AG10803 (cell line): ENCODE measurements at places on chromosomes 12 and 14.

GRCh38 chr12:103930787-103931735, 851 bp downstream of the HSP90B1 start:
- DNase-seq, result peak; percentile 40

DNA sequence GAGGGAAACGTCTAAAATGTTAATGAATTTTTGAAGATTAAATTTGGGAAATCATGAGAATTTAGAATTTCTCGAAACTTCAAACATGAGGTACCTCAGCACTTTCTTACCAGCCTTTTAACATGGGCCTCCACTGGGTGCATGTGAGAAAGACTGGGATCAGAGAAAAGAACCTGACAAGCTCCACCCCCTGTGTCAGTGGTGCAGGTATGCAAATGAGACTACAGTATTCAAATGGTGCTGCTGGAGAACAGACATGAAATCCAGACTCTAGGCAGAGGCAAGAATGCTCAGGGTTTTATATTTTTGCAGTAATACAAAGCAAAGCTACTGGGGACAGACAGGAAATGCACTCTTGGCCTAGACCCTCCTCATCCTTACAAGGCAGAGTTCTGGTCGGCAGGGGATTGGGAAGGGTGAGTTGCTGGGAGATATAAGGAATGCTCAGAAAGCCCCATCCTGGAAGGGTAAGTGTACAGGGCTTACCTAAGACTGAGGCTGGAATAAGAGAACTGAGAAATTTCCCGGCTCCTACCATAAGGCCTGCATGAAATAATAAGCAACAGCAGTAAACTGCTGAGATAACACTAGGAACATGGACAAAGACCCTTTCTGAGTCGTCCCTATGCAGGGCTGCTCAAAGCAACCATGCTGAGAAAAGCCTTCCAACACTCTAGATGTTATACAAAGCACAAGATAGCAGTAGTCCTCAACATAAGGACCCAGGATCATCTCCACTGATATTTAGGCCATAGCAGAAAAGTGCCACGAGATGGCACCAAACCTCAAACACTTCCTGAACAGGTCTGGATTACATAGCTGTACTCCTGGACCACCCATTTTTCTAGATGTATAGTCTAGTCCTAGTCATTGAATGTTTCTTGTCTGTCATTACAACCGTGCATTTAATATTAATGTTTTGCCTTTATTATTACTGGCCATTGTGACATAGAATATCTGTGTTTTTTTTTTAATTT, 260.8 kb downstream of the RASSF9 start:
- peak; percentile 60 for DNase-seq

GRCh38 chr14:22159957-22160356, 429.1 kb downstream of the DAD1 start:
- DNase-seq, result no peak

- peak; percentile 33 for DNase-seq
Observed at GRCh38 chr14:91883753-91884152, 16.4 kb upstream of the TC2N start.

DNA sequence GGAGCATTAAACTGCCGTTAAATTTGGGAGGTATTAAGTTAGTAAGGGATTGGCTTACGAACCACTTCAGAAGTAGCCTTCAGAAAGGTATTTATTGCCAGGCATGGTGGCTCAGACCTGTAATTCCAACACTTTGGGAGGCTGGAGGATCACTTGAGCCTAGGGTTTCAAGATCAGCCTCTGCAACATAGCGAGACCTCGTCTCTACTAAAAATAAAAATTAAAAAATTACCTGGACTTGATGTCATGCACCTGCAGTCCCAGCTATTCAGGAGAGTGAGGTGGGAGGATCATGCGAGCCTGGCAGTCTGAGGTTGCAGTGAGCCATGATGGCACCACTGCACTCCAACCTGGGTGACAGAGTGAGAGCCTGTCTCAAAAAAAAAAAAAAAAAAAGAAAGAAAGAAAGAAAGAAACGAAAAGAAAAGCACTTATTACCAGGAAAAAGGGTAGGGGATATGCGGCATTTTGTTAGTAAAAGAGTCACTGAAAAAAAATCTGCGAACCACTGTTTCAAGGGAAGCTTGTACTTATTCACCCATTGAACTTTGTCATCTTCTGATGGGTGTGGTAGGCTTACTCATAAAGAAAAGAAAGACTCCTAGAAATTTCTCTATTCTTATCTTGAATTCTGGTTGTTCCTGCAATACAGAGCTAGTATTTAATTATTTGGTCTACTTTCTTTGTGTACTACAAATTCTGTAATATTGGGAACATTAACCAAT, 33.6 kb upstream of the PLEKHA5 start:
- DNase-seq, result no peak

GRCh38 chr12:43848786-43849185, 12.9 kb downstream of the TMEM117 start:
- DNase-seq, result no peak

GRCh38 chr14:85382341-85382740, 147.6 kb upstream of the FLRT2 start:
- DNase-seq, result no peak

- no peak for DNase-seq
Observed at GRCh38 chr12:92002673-92003382, 142.8 kb downstream of the BTG1 start.
